ENCODE measurements at places on chromosomes 1 and 21. TPM values are rescaled to one million over a fixed set of nuclear protein-coding genes. Genes with fewer than 3 reads are reported as not detected.

GRCh38 chr1:88888750-88889149, 2.6 kb downstream of the GTF2B start:
- DNase-seq, result no peak

DNA sequence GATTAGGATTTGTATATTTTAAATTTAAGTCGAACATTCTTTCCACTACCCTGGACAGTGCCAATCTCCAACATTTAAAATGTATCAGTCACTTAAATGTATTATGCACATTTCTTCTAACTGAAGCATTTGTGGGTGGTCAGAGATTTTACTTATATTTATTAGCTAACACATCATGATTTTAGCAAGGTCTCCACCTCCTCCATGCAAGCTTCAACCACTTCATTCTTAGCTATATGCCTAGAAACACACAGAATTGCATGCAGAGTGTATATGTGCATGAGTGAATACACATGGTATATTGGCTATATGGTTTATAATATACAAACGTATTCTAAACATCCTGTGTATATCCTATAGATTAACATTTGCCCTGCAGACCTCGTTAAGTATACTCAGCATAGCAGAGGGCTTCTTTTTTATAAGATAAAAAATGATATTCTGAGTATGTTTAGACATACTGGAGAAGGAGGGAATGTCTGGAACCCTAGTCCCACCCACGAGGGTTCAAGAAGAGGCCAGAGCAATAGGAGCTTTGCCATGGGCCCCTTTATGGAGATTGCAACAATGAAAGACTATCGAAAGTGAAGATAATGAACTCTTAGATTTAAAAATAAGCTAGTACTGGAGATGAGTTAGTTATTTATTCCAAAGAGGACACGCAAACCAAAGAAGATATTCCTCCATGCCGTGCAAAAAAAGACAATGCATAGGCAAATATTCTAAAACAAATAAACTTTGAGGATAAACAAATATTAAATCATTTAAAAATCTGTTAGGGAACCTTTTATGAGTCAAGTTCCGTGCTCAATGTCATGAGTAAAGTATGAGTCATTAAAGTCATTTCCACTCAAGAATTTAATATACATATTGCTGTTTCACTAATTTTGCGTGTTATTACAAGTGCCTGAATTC, 480.4 kb downstream of the SIPA1L2 start:
- DNase-seq, result no peak

Gene S100B
- 8.7 TPM for total RNA-seq

GRCh38 chr1:54017979-54018378, at the start of gene LDLRAD1:
TSS of gene LDLRAD1 (minus strand) at chr1:54018186. CDS start at chr1:54018112, 74 bp downstream.
- no peak for DNase-seq

Gene TRIM46
- total RNA-seq, result 3.4 TPM

DNA sequence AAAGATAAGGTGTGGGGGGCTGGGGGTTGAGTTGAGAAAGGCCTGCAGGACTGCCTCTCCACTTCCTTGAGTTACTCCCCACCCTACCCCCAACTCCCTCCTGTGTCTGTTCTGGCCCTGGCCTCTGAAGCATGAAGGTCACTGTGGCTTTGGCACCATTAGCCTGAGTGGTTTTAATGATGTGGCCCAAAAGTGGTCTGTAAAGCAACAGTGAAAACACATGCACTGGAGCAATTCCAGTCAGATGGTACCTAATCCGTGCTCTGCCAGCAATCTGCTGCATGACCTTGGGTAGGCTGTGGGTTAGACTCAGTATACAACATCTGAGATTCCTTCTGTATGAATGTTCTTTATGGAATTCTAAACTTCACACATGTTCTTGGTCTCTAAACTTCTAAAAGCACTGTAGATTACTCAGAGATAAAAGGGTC, 86.5 kb upstream of the ATP1A1 start:
- no peak for DNase-seq

DNA sequence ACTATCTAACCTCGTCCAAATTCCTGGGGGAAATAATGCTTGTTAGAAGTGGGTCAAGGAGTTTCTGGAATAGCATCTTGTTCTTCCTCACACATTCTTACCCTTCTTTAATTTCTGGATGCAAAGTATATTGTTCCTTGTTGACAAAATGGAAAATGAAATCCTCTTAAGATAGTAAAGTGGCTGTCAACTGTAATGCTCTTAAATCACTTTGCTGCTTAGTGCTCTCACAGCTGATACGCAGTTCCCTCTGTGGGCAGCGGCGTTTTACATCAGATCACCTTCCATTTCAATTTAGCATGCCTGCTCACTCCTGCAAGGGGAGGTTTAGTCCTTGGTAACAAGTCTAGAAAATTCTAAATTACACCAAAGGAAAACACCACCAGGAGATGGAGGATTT, 113.1 kb downstream of the DNM3 start:
- no peak for DNase-seq

GRCh38 chr1:74504125-74504932, 8.1 kb downstream of the LRRC53 start:
- no peak for DNase-seq

DNA sequence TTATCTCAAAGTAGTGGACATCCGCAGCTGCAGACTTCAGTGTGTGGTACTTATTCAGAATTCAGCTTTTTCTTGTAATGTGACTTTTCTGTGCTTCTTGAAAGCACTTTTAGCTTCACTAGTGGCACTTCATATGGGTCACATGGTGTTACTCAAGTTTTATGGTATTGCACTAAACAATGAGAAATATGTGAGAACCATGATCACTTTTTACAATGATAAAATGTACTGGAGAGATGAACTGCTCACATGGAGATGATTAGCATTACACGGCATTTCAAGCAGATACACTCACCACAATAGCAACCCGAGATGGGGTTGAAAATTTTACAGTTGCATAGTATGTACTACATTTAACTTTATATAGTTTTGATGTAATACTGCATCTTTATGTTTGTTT, 40.1 kb upstream of the GPR52 start:
- DNase-seq, result no peak

- DNase-seq, result no peak
Measured at GRCh38 chr1:111062081-111062480, 77.8 kb downstream of the DRAM2 start.

Gene FGGY
- total RNA-seq, result 25.1 TPM

Gene C8B
- not detected for total RNA-seq

GRCh38 chr1:212688341-212689047, 11.1 kb downstream of the BATF3 start:
- DNase-seq, result no peak

GRCh38 chr1:156276532-156276931, 6.1 kb downstream of the SMG5 start:
- no peak for DNase-seq

Gene C1orf52
- total RNA-seq, result 25.8 TPM

DNA sequence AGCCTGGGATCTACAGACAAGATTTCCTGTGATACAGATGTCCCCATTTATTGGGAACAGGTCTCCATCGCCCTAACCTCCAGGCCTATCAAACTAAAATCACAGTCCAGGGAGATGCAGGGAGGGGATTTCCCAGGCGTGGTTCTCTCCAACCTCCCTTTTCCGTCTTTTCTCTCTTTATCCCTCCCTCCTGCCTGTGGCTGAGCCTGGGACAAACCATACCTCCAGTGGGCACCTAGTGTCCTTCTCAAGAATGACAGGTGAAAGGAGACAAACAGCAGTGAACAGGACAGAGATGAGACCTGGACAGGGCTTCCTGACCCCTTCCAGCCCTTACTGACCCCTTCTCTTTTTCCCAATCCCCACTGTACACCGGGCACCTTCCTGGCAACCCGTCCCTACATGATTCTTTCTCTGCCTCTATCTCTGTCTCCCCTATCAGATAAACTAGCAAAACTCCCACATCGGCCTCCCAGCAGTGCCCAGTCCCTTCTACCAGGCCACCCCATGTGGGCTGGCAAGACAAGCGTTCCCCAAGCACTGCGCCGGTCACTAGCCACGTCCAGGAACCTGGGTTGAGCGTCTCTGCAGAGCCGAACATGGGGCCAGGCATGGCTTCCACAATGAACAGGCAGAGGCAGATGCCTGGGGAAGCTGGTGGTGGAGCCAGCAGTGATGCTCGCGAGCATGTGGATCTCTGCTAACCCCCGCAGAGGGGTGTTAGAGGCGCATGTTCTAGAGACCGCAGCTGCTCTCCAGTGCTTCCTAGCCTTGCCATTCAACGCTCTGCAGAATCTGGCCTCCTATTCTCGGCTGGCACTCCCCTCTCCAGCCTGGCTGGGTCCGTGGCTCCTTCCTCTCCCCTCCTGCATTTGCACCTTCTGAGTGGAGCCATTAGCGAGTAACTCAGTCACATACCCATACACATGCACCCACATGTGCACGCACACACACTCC, 54.7 kb downstream of the ELK4 start:
- DNase-seq, result no peak

DNA sequence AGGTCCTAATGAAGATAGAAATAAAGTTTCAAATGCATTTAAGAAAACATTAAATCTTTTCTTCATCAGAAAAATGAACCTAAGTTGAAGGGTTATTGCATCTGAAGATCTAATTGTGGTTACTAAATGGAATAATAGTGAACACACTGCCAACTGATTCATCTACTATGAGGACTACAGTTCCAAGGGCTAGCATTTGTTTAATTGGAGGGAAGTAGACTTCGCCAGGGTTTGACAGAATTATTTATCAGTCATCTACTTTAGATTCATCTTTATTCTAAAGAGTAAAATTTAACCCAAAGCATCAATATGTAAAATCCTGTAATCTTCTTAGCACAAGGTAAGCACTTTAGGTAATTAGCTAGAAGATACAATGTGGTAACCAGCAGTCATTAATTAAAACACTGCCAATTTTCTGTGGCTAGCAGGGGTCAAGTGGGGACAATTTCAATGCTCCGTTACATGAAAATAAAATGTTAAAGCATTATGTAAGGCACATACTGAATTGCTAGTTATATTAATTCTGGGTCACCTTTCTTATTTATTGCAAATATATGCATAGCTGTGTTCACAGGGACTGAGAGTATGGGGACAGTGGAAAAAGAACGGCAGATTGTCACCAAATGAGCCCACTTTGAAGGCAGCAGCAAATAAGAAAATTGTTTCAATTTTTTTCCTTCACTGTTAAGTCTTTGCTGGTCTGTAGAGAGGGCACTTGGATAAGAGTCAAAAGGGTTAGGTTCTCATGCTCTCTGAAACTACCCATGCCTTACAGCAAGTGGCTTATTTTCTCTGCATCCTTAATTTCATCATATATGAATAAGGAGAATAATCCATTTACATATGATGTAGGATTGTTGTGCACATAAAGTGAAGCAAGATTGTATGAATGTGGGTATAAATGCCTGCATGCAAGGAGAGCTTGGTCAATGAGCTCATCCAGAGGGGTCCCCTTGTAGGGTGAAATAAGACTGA, 416.0 kb downstream of the PCP4 start:
- DNase-seq, result no peak

Gene MIGA1
- total RNA-seq, result 22.0 TPM

- no peak for DNase-seq
Measured at GRCh38 chr1:39139723-39140360, 64.7 kb upstream of the MACF1 start.

GRCh38 chr1:163604896-163605295, 283.1 kb downstream of the NUF2 start:
- no peak for DNase-seq

DNA sequence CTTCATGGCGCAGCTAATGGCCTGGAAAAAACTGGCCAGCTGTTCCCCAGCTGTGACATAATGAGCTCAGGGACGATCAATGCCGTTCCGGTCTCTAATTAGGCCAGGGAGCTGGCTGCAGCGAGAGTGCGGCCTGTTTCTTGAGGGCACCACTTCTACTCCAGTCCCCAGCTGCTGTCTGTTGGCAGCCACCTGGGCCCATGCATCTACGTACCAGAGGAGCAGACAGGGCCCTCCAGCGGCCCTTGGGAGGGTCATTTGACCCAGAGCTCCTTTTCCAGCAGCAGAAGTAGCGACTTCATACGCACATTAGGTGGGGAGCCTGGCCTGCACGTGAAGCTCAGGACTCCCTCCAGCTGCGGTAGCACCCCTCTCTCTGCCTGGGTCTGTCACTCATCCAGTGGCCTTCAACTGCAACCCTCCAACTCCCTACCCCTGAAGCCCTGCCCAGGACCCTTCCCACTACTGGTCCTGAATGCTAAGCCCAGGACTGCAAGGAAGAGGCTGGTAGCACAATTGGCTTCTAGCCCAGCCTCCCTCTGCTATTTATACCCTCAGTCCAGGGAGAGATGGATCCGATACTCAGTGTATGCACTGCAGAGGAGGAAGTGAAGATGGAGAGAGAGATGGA, 9.1 kb upstream of the GPR61 start:
- no peak for DNase-seq

DNA sequence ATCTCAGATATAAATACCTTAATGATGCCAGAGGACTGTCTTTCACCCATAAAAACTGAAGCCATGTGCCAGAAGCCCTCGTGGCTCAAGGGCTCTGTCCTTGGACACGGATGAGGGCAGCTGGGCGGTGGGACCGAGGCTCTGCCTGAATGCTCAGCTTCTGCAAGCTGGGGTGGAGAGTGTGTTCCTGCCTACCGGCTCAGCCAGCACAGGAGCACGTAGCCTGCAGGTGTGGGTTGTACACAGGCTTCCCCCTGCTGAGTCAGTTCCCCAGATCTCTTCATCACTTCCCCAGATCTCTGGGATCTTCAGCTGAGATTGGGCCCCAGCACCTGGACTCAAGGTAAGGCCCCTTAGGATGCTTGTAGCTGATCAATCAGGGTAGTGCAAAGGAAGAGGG, 15.4 kb downstream of the KCNJ15 start:
- DNase-seq, result no peak

GRCh38 chr21:31490443-31490842, 146.4 kb upstream of the TIAM1 start:
- no peak for DNase-seq

Gene BMP8A
- total RNA-seq, result not detected

- no peak for DNase-seq
Measured at GRCh38 chr21:34183331-34183928, 110.1 kb downstream of the MRPS6 start.

DNA sequence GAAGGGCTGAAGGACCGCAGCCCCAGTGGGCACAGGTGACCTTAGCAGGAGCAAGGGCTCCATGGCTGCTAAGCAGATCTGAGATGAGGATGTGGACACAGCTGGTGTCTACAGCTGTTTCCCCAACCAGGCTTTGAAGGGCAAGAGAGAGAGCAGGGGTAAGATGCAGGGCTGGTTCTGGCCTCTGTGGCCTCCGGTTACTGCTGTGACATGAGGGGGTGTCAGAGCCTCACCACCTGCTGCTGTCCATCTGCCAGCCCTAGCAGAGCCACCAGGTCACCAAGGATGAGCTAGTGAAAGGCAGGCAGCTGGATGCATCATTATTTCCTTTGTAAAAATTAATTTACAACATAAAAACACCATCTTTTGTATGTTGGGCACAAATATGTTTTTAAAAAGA, 33.4 kb downstream of the OBSCN start:
- no peak for DNase-seq

- DNase-seq, result no peak
Measured at GRCh38 chr1:216325946-216326345, 97.3 kb downstream of the USH2A start.

Gene OR2L3
- not detected for total RNA-seq

GRCh38 chr1:35187816-35188342, 5.1 kb downstream of the SFPQ start:
- DNase-seq, result no peak

Gene AADACL3
- not detected for total RNA-seq

GRCh38 chr1:229447809-229448252, 13.9 kb upstream of the ACTA1 start:
- no peak for DNase-seq

GRCh38 chr1:96996001-96996400, 274.4 kb downstream of the PTBP2 start:
- DNase-seq, result no peak

Gene SYT6
- total RNA-seq, result not detected
